ENCODE measurements at places on chromosomes 4 and X. TPM values are rescaled to one million over a fixed set of nuclear protein-coding genes. Genes with fewer than 3 reads are reported as not detected.
A peak's percentile ranks its signal among the peaks of the same experiment; 100 is the strongest.

Gene USP9X
- total RNA-seq, result 60.5 TPM

GRCh38 chr4:146495269-146495668 is 26.5 kb downstream of the SLC10A7 start:
- no peak overlapping the region for H3K27ac ChIP-seq
- DNase-seq, result no peak
- no peaks in the 10 kb centered on the region for H3K27me3 ChIP-seq
- H3K4me1 ChIP-seq, result peaks cover 26% of the 10 kb centered on the region
- no peak overlapping the region for H3K4me3 ChIP-seq

DNA sequence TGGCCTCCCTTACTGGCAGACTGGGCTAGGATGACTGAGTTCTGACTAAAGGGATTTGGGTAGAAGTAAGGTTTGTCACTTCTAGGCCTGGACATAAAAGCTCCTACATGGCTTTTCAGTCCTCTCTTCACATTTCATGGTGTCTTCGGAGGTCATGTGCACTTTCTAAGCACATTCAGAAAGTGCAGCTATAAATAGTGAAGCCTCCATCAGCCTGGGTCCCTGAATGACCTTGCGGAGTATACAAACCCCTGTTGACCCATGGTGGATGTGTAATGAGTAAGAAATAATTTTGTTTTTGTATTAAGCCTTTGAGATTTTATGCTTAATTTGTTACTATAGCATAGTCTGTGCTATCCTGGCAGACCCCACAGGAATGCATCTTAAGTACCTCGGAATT is 154.0 kb downstream of the STOX2 start:
- no peak for DNase-seq
- H3K4me3 ChIP-seq, result no peak overlapping the region

Gene GLRA2
- total RNA-seq, result not detected

GRCh38 chrX:16042980-16043379 is 80.4 kb upstream of the GRPR start:
- H3K27me3 ChIP-seq, result no peaks in the 10 kb centered on the region
- no peak for DNase-seq
- H3K36me3 ChIP-seq, result no peaks in the 10 kb centered on the region
- no peak overlapping the region for H3K27ac ChIP-seq
- H3K4me3 ChIP-seq, result no peak overlapping the region

Gene OPRPN
- total RNA-seq, result not detected

Gene TLL1
- total RNA-seq, result not detected

Gene TMPRSS11F
- total RNA-seq, result not detected

Gene KLB
- total RNA-seq, result not detected

Gene CFAP47
- total RNA-seq, result not detected

DNA sequence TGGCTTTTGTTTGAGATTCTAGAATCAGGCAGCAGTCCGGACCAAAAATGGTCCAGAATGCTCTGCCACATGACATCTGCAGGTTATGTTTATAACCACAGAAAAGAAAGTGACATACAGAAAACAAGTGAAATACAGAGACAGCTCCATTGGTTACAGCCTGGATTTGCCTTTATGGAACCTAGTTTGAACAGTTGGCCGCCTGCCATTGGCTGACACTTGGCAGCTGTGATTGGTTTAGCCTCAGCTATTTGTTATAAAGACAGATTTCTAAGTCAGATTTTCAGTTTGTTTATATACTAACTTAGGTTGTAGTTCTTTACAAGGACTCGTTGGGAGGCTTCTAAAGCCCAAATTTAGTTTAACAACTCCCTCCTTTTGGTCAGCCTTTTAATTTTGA is 40.8 kb upstream of the IL9R start:
- H3K27me3 ChIP-seq, result peaks cover under 1% of the 10 kb centered on the region
- no peaks in the 10 kb centered on the region for H3K36me3 ChIP-seq
- no peak overlapping the region for H3K27ac ChIP-seq
- DNase-seq, result no peak

- peaks cover 36% of the 10 kb centered on the region for H3K36me3 ChIP-seq
- H3K4me3 ChIP-seq, result no peak overlapping the region
- no peak overlapping the region for H3K27ac ChIP-seq
- DNase-seq, result peak; percentile 26
- H3K27me3 ChIP-seq, result no peaks in the 10 kb centered on the region
- H3K4me1 ChIP-seq, result peaks cover 53% of the 10 kb centered on the region
These were observed 766 bp upstream of the DNAJB14 start for GRCh38 chr4:99947190-99947578.

DNA sequence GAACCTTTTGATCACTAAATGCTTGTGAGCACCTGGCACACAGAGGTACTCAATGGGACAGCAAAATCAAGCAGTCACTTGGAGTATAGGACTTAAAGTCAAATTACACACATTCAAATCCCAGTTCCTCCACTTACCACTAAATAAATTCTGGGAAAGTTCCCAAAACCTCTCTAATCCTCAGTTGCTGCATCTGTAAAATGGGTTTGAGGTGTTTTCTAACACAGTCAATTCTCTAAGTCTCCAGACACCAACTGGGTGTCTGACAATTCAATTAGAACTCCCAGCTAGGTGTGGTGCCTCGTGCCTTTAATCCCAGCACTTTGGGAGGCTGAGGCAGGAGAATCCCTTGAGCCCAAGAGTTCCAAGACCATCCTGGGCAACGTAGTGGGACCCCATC is 19.0 kb downstream of the QDPR start:
- no peak overlapping the region for H3K4me3 ChIP-seq
- H3K27ac ChIP-seq, result no peak overlapping the region
- H3K27me3 ChIP-seq, result no peaks in the 10 kb centered on the region
- DNase-seq, result no peak
- peaks cover 14% of the 10 kb centered on the region for H3K4me1 ChIP-seq

DNA sequence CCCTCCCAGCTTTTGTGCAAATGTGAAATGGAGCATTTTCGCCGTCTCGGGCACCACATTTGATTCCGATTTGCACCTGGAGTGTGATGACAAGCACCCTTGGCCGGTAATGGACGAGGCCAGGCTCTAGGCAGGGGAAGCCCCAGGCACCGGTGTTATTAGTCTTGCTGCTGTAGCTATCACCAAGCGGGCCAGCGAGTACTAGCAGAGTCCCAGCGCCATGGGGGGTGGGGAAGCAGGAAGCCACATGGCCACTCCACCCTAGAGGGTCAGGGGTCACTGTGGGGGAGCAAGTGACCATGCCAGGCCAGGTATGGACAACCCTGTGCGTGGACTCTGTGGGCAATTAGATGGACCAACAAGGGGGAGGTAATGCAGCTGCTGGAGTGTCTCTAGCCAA is 88.8 kb downstream of the CPZ start:
- no peak overlapping the region for H3K27ac ChIP-seq
- no peaks in the 10 kb centered on the region for H3K36me3 ChIP-seq
- DNase-seq, result no peak
- no peak overlapping the region for H3K4me3 ChIP-seq
- H3K4me1 ChIP-seq, result no peaks in the 10 kb centered on the region

Gene SPATA18
- 0.58 TPM for total RNA-seq

- no peak overlapping the region for H3K27ac ChIP-seq
- H3K4me3 ChIP-seq, result no peak overlapping the region
- peaks cover 7% of the 10 kb centered on the region for H3K36me3 ChIP-seq
- DNase-seq, result no peak
- no peaks in the 10 kb centered on the region for H3K27me3 ChIP-seq
- no peaks in the 10 kb centered on the region for H3K4me1 ChIP-seq
These were observed 60.9 kb downstream of the CLOCK start for GRCh38 chr4:55485821-55486220.

GRCh38 chr4:90580326-90580725 is 453.1 kb downstream of the CCSER1 start:
- H3K27me3 ChIP-seq, result no peaks in the 10 kb centered on the region
- H3K27ac ChIP-seq, result no peak overlapping the region
- DNase-seq, result no peak
- no peaks in the 10 kb centered on the region for H3K36me3 ChIP-seq
- H3K4me1 ChIP-seq, result no peaks in the 10 kb centered on the region
- no peak overlapping the region for H3K4me3 ChIP-seq

DNA sequence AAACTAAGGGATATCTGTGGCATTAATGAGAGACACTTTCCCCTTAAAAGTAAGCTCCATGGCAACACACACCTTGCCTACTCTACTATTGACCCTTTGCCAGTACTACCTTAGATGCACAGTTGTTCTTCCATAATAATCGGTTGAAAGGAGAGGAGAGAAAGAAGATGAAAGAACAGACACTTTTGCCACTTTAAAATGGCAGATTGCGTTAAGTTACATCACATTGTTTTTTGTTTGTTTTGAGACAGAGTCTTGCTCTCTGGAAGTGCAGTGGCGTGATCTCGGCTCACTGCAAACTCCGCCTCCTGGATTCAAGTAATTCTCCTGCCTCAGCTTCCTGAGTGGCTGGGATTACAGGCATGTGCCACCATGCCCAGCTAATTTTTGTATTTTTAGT is 239.8 kb downstream of the SCFD2 start:
- DNase-seq, result no peak
- H3K4me1 ChIP-seq, result peaks cover 10% of the 10 kb centered on the region
- H3K36me3 ChIP-seq, result peaks cover 15% of the 10 kb centered on the region
- H3K27ac ChIP-seq, result no peak overlapping the region

GRCh38 chrX:152913346-152913745 is 15.5 kb downstream of the ZNF185 start:
- H3K27me3 ChIP-seq, result no peaks in the 10 kb centered on the region
- H3K4me1 ChIP-seq, result no peaks in the 10 kb centered on the region
- no peak for DNase-seq
- H3K36me3 ChIP-seq, result no peaks in the 10 kb centered on the region
- no peak overlapping the region for H3K27ac ChIP-seq

DNA sequence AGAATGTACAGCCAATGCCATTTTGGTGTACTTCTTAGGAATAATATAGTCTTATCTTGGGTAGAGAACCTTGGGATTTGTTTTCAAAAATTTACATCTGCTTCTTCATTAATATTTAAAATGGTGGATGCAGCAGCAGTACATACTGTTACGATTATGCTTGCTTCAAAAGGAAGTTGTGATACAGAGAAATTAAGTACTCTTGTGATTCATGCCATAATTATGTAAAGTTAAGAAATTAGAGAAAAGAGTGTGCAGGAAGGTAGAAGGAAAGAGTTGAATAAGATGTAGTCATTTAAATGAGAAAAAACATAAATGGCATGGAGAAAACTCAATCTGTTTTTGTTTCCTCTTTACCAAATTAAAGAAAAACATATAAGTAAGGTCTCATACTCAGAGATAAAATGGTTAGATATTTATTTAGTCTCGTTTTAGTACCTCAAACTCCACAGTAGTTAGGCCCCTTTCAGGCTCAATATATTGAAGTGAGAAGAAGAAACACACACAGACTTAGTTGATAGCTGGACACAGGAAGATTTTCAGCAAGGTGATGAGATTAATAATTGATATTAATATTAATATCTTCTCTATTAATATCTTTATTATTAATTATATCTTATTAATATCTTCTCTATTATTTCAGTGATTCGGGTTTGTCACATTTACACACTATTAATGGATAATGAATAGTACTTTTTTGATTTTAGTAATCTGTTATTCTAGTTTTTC is 70.1 kb upstream of the HPGD start:
- H3K4me3 ChIP-seq, result no peak overlapping the region
- peaks cover 12% of the 10 kb centered on the region for H3K4me1 ChIP-seq
- no peak overlapping the region for H3K27ac ChIP-seq
- H3K27me3 ChIP-seq, result no peaks in the 10 kb centered on the region

GRCh38 chrX:40272776-40273175 is 175.0 kb upstream of the BCOR start:
- H3K36me3 ChIP-seq, result no peaks in the 10 kb centered on the region
- H3K27ac ChIP-seq, result no peak overlapping the region
- H3K27me3 ChIP-seq, result no peaks in the 10 kb centered on the region
- DNase-seq, result no peak
- peaks cover 3% of the 10 kb centered on the region for H3K4me1 ChIP-seq

- peak overlapping the region; percentile 85 for H3K4me3 ChIP-seq
- H3K27ac ChIP-seq, result peak overlapping the region; percentile 93
- peaks cover 44% of the 10 kb centered on the region for H3K4me1 ChIP-seq
- DNase-seq, result no peak
- no peaks in the 10 kb centered on the region for H3K36me3 ChIP-seq
- no peaks in the 10 kb centered on the region for H3K27me3 ChIP-seq
These were observed 931 bp downstream of the DDX60 start for GRCh38 chr4:168317621-168318020.

Gene SNCA
- not detected for total RNA-seq

Gene RPS6KA3
- total RNA-seq, result 52.6 TPM

GRCh38 chrX:109632906-109633504 is 8.0 kb upstream of the KCNE5 start:
- no peak for DNase-seq
- no peaks in the 10 kb centered on the region for H3K4me1 ChIP-seq
- peaks cover under 1% of the 10 kb centered on the region for H3K36me3 ChIP-seq
- H3K27ac ChIP-seq, result no peak overlapping the region

Gene CABS1
- not detected for total RNA-seq

- H3K4me3 ChIP-seq, result no peak overlapping the region
- no peaks in the 10 kb centered on the region for H3K4me1 ChIP-seq
- no peak overlapping the region for H3K27ac ChIP-seq
- H3K27me3 ChIP-seq, result no peaks in the 10 kb centered on the region
- no peak for DNase-seq
These were observed 63.3 kb downstream of the GALNT7 start for GRCh38 chr4:173231916-173232315.

GRCh38 chrX:40891798-40892197 is 156.5 kb upstream of the MED14 start:
- no peak overlapping the region for H3K4me3 ChIP-seq
- no peak overlapping the region for H3K27ac ChIP-seq
- H3K27me3 ChIP-seq, result no peaks in the 10 kb centered on the region
- no peak for DNase-seq

DNA sequence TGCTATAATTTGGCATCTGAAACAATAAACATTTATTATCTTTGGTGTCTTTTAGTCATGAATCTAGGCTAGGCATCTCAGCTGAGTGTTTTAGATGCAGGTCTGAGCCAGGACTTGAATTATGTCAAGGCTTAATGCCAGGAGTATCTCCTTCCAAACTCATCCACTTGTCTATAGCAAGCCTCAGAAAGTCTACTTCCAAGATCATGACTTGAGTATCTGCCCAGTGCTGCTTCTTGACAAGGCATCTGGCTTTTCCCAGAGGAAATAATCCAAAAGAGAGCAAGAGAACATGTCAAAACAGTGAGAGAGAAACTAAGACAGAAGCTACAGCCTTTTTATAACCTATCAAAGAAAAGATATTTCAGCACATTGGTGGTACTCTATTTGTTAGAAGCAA is 1052.1 kb upstream of the PCDH10 start:
- H3K27ac ChIP-seq, result no peak overlapping the region
- no peaks in the 10 kb centered on the region for H3K4me1 ChIP-seq
- H3K36me3 ChIP-seq, result no peaks in the 10 kb centered on the region
- no peak for DNase-seq
- no peaks in the 10 kb centered on the region for H3K27me3 ChIP-seq

DNA sequence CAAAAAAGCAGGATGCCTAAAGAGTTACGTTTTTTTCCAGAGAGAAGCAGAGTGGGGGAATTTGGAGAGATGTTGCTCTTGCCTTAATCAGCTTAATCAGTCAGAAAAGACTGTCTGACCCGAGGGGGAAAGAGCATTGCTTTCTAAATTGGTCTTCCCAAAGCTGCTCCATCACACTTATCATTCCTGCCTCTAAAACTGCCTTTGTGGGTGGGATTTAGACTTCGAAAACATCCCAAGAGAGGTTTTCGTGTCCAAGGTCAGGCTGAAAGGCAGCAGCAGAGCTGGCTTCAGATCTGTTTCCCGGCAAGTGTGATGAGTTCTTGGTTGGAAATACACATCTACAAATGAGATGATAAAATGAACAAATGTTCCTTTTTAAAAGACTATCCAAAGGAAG is 155.2 kb downstream of the SH2D1A start:
- H3K36me3 ChIP-seq, result no peaks in the 10 kb centered on the region
- no peak overlapping the region for H3K4me3 ChIP-seq
- DNase-seq, result no peak
- H3K27me3 ChIP-seq, result no peaks in the 10 kb centered on the region

GRCh38 chr4:75733369-75733768 is 9.0 kb downstream of the USO1 start:
- no peak overlapping the region for H3K27ac ChIP-seq
- H3K36me3 ChIP-seq, result peaks cover 25% of the 10 kb centered on the region

Data from activated CD8-positive, alpha-beta T cell treated with anti-CD3 and anti-CD28 coated beads for 36 hours (primary cell).